ENCODE measurements at places on chromosomes 12 and 14.

- no peak for DNase-seq
These were observed 63.5 kb downstream of the DPF3 start for GRCh38 chr14:72830356-72830755.

DNA sequence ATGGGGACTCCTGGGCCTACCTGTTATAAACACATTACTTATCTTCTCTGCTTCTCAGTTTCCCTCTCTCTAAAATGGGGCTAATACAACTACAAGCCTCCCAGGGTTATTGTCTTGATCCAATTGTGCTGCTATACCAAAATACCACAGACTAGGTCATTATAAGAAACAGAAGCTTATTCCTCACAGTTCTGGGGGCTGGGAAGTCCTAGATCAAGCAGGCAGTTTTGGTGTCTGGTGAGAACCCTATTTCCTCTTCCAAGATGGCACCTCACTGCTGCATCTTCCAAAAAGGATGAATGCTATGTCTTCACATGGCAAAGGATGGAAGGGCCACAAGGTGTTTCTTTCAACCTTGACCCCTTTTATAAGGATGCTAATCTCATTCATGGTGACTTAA lies 732.9 kb upstream of the TBX3 start:
- DNase-seq = no peak

- DNase-seq = no peak
These were observed 49.9 kb downstream of the TRIM9 start for GRCh38 chr14:51044961-51045360.

DNA sequence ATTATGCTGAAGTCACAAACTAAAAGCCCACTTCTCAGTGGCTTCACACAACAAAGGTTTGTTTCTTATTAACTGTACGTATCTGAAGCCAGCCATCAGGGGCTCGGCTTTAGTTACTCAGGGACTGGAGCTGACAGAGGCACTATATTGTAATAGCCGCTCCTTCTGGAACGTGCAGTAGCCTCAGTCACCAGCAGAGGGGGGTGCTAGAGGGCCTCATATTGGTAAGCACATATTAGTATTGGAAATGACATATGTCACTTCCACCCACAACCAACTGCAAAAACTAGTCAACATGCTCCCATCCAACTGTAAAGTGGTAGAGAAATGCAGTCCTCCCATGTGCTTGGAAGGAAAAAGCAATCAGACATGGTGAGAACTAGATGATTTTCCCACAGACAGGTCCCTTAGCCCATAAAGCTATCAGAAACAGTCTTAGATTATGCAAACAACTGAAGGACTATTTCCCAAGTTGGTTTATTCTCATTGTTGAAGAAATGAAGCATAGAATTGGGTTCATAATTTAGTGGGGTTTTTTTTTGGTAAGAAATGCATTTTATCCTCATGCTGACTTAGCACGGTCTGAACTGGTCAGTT lies 183.6 kb upstream of the G2E3 start:
- DNase-seq = peak; percentile 11

GRCh38 chr14:71212683-71213107 lies 305.4 kb downstream of the PCNX1 start:
- DNase-seq = no peak

DNA sequence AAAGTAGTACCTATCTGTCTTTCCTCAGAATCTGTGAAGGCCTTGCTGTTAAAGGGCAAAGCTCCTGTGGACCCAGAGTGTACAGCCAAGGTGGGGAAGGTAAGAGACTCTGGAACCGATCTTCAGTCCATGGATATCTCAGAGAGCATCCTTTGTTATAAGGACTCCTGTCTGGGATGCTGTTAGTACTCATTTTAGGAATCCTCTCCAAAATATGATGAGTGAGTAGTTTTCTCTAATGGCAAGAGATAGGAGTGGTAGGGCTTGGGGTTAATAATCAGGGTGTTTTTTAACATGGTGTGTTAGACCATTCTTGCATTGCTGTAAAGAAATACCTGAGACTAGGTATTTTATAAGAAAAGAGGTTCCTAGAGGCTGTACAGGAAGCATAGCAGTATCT lies 1.9 kb downstream of the PARP2 start:
- no peak for DNase-seq

- DNase-seq = no peak
These were observed 62.6 kb upstream of the CORO1C start for GRCh38 chr12:108793756-108794441.

DNA sequence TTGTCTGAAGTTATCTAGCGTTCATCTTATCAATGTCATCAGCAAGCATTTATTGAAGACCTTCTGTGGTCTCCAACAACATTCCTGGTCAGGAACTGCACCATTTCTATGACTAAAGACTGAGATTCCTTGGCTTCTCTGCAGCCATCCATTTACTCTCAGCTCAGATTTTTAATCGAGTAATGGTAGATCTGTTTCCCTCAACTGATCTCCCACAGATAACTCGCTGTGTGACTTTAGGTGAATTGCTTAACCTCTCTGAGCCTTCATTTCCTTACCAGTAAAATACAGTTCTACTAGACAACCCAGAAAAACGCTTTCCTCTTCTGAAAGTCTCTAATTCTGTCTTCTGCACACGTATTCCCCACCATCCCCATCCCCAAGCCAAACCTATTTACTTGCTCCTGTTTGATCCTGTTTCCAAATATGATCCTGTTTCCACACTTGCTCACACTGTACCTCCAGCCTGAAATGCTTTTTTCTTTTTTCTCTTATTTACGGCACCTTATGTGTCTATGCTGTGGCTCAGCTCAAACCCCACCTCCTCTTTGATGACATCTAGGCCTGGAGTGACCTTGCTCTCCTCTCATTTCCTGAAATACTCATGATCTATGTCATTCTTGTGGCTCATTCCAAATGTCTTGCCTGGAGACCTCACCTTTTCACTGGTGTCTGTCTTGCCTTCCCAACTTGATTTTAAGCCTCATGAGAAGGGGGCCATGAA lies 21.8 kb downstream of the PLXNC1 start:
- DNase-seq = no peak

DNA sequence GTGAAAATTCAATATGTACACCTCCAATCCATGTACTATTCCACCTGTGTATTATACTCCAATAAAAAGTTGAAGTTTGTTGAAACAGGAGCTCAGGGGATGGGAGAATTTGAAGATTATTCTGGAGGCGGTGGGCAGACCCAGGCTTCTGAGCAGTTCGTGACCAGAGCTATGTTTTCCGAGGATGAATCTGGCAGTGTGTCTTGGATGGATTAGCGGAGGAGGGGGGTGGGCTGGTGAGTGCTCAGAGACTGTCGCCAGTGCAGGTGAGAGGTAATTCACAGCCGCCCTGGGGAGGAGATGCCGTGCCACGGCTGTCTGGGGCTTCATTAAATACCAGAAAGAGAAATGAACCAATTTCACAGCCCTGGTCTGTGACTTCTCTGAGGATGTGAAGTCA lies 283.0 kb upstream of the RTL1 start:
- DNase-seq = no peak

DNA sequence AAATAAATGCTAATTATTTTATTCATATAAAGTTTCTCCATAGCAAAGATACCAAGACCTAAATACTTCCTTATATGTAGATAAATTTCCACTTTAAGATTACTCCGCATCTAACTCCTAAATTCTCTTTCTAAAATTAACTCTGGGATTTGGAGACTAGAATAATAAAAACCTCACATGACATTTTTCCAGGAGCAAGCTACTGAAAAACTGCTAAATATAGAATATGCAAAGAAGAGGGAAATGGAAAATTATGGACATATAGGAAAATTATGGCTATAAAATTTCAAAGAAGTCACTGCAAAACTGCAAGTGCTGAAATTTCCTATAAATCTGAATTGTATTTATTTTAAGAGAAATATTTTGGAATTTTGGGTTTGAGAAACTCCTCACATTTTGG lies 186.2 kb downstream of the DUSP6 start:
- DNase-seq = no peak

DNA sequence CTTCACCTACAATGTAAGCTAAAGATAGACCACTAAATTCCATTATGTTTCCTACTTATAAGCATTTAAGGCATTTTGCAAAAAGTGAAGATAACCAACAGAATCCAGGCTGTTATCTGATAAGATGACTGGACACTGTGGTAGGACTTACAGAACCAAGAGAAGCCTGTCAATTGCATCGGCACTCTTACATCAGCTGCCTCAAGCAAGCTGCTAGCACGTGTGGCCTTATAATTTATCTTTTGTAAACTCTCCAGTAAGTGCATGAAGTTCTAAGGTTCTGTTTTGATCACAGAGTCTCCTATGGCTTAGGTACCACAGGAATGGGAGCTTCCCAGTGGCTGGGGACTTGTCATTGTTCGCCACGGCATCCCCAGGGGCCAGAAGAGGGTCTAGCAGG lies 88.7 kb downstream of the TRAFD1 start:
- DNase-seq = no peak

DNA sequence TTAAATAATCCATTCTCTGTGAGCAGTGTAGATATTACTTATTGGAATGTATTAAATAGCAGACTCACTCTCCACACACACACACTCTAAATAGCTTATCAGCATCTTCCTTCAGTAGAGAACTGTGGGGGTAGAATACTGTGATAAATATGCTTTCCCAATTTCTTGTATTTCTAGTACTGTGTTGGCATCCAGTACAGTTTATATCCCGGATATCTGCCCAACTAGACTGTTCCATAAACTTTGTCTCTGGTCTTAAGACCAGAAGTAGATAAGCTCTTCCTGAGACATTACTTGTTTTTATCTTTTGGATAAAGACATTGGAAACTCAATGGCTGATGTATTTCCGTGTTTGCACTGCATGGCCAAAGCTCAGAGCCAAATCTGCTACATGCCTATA lies 136.2 kb upstream of the PDZRN4 start:
- no peak for DNase-seq

- DNase-seq = no peak
These were observed 1.5 kb downstream of the ITPK1 start for GRCh38 chr14:93114068-93114710.

DNA sequence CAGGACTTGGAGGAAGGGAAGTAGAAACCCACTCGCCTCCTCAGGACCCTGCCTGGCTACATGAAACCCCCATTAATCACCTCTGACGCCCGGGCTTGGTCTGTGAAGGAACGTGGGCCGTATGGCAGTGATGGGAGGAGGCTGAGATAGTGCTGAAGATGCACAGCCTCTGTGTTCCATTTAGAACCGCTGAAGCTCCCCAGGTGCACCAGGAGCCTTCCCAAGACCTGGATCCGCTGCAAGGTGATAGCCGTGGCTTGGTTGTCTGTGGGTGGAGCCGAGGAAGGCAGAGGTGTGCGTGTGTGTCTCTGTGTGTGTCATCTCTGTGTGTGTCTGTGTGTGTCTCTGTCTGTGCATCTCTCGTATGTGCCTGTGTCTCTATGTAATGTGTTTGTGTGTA lies 293.1 kb downstream of the CACNA1C start:
- no peak for DNase-seq

DNA sequence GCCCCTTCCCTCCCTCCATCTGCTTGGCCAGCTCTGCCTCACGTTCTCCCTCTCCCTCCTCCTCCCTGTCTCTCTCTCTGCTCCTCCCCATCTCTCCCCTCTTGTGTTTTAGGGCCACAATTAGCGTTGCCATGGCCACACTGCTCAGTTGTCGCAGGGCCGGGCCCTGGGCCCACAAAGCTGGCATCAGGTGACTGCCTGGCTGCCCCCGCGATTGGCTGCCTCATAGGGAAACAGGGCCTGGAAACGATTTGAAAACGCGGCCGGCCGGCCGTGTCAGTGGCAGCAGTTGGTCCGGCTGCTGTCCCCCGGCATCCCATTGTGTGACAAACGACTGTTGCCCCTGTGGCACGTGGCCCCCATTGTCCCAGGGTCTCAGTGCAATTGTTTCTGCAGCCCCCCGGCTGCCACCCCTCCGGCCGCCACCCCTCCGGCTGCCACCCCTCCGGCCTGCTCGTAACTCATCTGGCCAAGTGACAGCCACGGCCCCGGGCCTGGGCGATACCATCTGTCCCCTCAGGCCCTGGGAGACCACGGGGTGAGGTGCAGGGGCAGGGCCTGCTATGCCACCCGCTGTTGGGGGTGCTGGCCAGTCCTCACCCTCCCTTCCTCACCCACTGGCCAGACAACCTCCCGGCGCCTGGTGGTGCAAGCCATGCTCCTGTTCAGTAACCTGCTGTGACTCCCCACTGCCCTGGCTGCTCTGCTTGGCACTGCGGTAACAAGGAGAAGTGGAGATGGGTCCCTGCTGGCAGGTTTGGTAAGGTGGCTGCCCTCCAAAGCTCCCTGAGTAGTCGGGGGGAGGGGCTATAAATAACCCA lies 17.4 kb downstream of the FOXN4 start:
- DNase-seq = no peak

DNA sequence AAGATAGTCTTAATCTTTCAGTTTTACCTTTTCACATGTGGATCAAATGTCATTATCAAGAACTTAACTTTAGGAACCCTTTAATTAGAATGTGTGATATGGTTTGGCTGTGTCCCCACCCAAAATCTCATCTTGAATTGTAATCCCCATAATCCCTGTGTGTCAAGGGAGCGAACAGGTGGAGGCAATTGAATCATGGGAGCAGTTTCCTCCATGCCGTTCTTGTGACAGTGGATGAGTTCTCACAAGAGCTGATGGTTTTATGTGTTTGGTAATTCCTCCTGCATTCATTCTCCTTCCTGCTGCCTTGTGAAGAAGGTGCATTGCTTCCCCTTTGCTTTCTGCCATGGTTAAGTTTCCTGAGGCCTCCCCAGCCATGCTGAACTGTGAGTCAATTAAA lies 160.6 kb downstream of the MON2 start:
- DNase-seq = no peak

- DNase-seq = peak; percentile 63
These were observed 70.6 kb downstream of the B4GALNT3 start for GRCh38 chr12:530308-530707.

GRCh38 chr12:33423706-33424105 lies 15.9 kb downstream of the SYT10 start:
- DNase-seq = no peak

DNA sequence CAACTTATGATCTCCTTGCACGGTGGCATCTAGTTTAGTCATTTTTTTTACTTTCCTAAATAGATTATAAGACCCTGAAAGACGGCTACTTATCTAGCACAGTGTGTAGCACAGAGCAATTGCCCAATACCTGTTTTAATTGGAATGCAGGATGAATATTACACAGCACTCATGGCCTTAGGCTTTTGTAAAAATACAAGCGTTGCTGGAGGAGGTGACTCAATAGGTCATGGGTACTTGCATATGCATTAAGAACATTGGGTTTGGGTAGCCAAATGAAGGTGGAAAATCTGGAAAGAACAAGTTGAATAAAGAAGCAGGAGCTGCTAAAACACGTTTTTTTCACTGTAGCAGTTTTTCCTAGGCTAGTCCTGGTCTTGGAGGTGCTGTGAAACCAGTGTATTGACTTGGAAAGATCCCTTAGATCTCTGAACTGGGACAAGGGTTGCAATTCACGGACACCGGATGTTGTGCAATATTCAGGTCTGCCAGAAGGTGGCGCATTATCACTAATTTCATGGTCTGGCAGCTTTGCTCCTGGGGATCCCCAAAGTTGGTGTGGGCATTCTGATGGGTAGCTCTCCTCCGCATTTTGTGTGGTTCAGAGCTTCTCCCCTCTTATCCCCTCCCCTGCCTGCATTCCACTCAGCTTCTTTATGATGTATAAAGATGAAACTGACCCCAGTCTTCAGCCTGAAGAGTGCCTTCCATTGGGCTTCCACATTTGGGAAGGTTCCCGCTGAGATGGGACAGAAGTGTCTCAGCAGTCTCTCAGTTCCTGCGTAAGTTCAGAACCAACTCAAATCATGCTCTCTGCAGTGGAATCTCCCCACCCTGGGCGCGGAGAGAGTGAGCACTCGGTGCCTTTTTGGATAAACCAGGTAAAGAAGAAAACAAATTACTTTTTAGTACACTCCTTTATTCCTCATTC lies 278.3 kb downstream of the NRXN3 start:
- DNase-seq = no peak

All from pulmonary artery endothelial cell (primary cell).